Esophagus squamous epithelium (tissue), 5 donors: ENCODE measurements at places on chromosomes 1 and 21. TPM values are rescaled to one million over a fixed set of nuclear protein-coding genes. Genes with fewer than 3 reads are reported as not detected.

AADACL3 gene
- not detected for total RNA-seq

RGS4 gene
- 0.26 TPM for total RNA-seq

SH3BGR gene
- 116 TPM for total RNA-seq

CZIB gene
- 20.7 TPM for total RNA-seq

RPAP2 gene
- total RNA-seq, result 3.1 TPM

GNL2 gene
- 29.2 TPM for total RNA-seq

SIM2 gene
- 22.9 TPM for total RNA-seq

KLHDC9 gene
- 1.4 TPM for total RNA-seq

TRIM67 gene
- not detected for total RNA-seq

KIAA1614 gene
- total RNA-seq, result 0.66 TPM

SPRR2A gene
- total RNA-seq, result 2,044 TPM

TMEM200B gene
- 2.2 TPM for total RNA-seq
